Neuronal stem cell (in vitro differentiated cells): ENCODE measurements at places on chromosomes 1 and 21.

GRCh38 chr1:160040476-160040875, 8.7 kb upstream of the PIGM start:
- DNase-seq, result no peak

- no peak for DNase-seq
Measured at GRCh38 chr21:37921091-37921490, 4.8 kb upstream of the KCNJ6 start.

DNA sequence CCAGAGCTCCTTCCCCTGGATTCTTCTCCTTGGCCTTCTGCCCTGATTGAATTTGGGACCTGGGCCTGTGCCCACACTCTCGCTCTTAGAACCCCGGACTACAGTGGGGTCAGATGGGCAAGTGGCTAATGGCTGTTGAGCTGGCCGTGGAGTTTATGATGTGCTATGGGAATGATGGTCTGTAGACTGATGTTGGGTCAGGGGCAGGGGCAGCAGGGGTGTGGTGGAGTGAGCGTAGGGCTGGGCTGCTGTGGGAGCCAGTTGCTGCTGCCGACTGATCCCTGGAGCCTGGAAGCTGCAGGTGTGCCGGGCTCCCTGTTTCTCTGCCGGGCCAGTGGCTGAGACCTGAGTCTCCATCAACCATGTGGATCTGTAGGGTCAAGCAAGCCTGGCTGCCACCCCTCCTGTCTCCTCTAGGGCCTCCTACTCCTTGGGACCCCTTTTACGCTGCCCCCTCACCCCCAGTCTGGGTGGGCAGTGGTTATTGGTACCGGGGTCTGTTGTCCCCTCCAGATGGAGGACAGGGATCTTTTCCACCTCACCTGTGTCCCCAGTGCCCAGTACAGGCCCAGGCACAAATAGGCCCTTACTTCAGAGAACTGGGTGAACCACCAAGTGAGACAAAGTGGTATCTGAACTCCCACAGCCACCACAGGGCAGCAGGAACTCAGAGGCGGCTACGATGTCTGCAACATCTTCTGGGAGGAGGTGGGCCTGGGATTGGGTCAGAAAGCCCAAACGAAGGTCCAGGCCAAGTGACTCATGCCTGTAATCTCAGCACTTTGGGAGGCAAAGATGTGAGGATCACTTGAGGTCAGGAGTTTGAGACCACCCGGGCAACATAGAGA, 5.1 kb downstream of the PODN start:
- DNase-seq, result no peak

DNA sequence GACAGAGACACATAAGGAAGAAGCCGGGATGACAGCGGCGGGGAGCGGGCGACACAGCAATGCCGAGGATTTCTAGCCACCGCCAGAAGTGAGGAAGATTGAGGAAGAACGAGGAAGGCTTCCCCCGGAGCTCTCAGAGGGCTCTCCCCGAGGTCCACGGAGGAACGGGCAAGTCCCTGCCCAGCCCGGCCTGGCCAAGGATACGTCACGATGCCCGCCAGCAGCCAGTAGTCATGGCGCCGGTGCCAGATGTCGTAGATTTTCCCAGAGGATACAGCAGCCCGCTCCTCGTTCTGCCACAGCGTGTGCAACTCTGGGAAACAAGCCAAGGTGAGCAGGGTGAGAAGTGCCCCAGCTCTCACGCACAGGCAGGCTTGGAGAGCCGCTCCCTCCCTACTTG, 65.9 kb downstream of the KCNAB2 start:
- DNase-seq, result no peak

DNA sequence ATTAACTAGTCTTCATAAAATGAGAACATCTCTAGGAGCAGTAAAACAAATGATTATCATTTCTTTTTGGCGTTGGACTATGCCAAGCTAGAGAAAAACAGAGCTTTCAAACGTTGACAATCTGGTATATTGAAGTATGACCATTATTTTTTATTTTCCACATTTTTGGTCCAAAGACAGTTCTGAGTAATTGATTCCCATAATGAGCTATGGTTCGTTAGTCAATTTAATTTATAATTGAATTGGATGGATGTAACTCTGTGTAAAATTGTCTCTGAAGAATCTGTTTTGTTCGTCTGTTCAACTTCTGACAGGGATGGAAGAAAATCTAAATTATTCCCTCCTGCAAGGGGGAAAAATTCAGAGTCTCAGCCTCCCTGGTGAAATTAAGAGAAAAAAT, 234.5 kb downstream of the LMO4 start:
- DNase-seq, result no peak

GRCh38 chr1:171346881-171347280, 32.9 kb downstream of the FMO4 start:
- no peak for DNase-seq

GRCh38 chr1:44661781-44662682, 12.2 kb downstream of the TMEM53 start:
- DNase-seq, result no peak

DNA sequence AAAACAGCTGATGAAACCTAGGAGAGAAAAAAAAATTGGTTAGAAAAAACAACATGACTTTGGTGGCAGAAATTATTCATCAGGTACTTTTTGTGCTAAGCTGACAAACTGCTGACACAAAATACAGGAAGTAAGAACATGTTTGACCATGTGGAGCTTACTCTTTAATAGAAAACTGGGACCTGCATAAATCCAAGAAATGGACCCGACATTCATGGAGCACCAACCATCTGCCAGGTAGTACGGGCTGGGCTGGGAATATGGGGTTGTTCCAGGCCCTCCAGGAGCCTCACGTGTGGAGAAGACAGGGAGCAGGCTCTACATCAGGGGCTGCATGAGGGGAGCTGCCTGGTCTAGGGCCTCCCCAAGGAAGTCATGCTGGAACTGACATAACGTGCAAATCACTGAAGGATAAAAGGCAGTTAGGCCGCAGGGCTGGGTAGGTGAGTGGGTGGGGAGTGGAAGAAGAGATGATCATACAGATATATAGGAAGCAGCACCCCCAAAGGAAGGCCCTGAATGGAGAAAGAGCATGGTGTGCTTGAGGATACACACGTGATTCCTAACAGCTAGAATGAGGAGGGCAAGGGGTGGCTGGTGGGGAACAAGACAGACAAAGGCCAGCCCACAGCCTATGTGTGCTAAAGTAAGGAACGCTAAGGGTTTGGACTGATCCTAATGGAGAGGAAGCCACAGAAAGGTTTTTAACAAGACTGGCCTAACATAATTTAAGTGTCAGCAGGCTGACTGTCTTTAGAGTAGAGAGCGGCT, 26.1 kb downstream of the CD58 start:
- no peak for DNase-seq

DNA sequence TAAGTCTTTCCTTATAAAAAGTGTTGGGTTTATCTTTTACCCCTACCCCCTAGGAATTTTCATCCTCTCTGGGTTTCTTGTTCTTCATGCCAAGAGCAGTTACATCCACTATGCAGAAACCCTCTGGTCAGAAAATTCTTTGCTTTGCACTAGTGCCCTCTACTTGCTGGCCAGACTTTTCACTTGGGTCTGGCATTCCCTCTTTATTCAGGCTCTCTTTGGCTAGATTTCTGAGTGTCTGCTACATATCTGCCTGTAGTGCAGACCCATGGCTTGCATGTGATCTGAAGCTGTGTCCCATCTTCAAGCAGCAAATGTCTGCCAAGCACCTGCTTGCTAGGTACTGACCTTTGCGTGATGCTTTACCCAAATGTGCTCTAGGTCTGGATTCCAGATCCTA, 237.0 kb downstream of the GPATCH2 start:
- DNase-seq, result peak; percentile 18

DNA sequence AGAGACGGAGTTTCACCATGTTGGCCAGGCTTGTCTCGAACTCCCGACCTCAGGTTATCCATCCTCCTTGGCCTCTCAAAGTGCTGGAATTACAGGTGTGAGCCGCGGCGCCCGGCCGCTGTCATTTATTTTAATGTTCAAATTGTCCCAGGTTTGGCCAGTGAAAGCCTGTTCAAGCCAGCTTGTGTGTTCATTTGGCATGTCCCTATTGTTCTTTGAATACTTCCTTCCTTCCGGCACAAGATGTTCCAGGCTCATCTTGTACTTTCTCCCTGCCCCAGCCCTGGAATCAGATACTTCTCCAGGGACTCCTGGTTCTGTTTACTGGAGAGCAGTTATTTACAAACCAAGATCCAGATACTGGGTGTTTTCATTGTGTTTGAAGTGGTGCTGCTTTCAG, 37.0 kb downstream of the ZBTB8B start:
- DNase-seq, result no peak

- no peak for DNase-seq
Measured at GRCh38 chr1:28297826-28298225, 31.0 kb upstream of the MED18 start.

DNA sequence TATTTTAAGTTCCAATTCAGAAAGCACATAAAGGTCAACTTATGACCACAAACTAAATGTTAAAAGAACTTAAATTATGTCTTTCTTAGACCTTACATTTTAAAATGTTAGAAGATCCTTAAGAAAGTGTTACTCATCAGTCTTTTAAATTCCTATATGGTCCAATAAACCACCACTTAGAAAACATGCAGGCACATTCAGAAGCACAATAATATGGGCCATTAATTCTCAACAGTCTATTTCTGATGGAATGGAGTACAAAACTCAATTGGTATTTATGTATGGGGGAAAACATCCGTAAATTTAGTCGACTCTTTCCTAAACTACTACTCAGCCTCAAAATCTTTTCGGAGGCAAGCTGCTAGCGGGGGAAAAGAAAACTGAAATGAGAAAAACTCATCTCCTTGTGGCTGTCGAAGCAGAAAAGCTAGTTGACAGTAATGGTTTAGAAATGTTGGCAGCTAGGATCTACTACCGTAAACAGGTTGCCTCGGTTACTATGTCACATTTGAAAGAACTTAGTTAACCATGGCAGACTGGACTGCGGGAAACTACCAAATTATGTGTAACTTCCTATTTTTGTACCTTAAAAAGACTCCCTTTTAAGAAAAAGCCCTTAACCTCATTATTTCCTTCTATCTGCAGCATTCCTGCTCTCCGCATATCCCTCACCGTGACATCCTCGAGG, 1.0 kb downstream of the TRMT1L start:
- peak; percentile 3 for DNase-seq

DNA sequence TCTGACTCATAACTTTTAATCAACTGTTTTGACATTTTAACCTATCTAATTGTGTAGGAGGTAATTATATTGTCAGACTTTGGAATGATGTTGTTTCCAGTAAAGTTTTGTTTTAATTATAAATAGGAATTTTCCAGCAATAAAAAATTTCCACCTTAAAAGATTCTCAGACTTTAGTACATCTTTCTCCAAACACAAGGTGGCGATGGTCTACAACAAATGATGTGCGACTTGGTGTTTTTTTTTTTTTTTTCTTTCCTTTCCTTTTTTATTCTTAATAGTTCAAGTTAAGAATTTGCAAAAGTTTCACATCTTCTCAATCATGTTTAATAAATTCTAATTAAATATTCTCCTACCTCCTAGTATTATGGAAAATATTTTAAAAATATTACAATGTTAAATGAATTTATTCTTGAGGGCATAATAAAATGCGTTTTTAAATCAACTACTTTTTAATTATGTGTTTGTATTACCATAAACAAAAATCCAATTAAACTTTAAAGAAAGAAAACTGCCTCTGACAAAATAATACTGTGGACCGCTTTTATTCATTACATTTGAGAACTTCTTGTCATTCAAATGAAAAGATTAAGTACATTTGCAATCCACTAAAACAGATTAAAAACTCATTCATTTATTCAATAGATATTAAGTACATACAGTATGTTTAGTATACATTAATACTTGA, 4.4 kb upstream of the ADAMTS1 start:
- DNase-seq, result peak; percentile 43

DNA sequence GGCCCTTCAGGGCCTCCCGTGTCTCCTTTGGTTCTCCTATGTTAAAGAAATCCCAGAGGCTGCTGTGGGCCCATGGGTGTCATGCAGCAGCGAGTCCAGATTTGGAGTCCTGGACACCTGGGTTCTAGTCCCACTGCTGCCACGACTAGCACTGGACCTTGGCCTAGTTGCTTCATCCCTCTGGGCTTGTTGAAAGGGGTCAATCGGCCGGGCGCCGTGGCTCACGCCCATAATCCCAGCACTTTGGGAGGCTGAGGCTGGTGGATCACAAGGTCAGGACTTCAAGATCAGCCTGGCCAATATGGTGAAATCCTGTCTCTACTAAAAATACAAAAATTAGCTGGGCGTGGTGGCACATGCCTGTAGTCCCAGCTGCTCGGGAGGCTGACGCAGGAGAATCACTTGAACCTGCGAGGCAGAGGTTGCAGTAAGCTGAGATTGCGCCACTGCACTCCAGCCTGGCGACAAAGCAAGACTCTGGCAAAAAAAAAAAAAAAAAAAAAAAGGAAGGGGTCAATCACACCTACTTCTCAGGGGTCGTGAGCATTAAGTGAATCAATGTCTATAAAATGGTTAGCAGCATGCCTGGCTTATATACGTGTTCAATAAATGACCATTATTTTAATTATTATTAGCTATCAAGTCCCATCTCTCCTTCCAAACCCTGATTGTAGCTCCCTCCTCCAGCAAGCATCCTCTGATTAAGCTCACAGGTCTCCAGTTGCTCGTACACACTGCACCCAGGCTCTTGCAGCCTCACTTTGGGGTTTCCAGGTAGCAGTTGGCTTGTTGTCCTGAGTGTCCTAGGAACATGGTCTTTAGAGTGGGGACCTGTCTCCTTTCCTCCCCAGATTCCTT, 43.8 kb downstream of the KIRREL1 start:
- no peak for DNase-seq

DNA sequence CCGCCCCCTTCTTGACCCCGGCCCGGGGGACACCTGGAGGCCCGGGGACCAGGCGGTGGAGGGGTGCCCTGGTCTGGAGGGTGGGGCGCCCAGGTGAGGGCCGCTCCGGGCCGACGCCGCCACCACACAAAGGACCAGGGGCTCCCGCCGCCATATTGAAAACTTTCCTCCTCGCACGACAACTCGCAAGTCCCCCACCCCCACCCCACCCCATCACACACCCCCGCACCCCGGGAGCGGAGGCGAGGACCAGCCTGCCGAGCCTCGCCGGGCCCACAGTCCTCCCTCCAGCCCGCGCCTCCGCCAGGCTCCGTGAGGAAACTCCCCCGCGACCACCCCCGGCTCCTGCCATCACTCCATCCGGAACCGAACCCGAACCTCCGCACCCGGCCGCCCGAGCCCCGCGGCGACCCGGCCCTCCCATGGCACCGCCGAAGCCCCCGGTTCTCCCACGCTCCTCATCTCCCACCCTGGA, 733 bp downstream of the KDM5B start:
- DNase-seq, result no peak

DNA sequence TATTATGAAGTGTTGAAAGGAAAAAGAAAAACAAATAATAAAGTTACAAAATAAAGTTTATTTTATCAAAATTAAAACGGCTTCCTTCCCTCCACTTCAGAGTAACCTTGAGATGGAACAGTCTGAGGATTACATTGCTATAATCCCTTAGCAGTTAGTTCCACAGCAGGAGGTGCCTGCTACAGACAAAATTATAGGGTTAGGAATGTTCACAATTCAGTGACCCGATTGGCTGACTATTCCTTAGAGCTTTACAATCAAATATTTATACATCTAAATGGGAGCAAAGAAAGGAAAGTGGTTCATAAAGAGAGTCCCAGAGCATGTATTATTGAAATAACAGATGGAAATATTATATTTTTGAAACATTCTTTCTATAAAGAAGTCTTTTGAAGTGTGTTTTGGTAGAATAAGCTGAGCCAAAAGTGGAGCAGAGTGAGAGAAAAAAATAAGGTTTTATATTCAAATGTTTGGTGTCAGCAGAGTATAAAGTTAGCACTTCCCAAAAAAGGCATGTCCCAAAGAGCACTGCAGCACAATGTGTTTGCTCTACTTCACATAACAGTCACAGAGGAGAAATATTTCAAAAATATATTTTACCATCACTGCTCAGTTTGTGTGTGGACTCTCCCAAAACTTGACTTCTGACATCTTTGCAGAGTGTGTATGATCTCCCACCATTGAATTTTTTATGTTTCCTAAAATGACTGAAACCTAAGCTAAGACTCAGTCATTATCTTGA, 71.4 kb upstream of the GORAB start:
- DNase-seq, result no peak
